Bone marrow (tissue), 2 donors: ENCODE measurements at places on chromosomes 11 and 22.

- no peak for DNase-seq
Measured at GRCh38 chr11:128814856-128815705, 52.0 kb downstream of the KCNJ1 start.

- no peak for DNase-seq
Measured at GRCh38 chr11:99366546-99366945, 345.8 kb downstream of the CNTN5 start.

- no peak for DNase-seq
Measured at GRCh38 chr11:74683279-74683871, 47.9 kb downstream of the CHRDL2 start.

DNA sequence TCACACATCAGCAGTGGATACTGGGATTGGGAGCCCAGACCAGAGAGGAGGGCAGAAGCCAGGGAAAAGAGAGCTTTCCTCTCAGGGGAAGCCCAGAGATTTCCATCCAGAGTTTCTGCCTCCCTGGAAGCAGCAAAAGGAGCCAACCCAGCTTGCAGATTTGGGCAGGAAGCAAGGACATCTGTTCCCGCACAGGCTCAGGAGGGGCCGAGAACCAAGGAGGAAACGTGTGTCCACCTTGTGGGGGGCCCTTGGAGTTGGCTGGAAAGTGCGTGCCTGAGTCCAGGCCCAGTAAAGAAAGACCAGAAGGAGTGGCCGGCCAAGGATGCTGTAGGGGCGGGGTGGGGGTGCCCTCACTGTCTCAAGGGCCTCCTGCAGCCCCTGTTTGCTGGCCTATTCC is 6.0 kb upstream of the NPTXR start:
- no peak for DNase-seq
